HTR-8/SVneo (cell line): ENCODE measurements at places on chromosomes 1 and 21.

DNA sequence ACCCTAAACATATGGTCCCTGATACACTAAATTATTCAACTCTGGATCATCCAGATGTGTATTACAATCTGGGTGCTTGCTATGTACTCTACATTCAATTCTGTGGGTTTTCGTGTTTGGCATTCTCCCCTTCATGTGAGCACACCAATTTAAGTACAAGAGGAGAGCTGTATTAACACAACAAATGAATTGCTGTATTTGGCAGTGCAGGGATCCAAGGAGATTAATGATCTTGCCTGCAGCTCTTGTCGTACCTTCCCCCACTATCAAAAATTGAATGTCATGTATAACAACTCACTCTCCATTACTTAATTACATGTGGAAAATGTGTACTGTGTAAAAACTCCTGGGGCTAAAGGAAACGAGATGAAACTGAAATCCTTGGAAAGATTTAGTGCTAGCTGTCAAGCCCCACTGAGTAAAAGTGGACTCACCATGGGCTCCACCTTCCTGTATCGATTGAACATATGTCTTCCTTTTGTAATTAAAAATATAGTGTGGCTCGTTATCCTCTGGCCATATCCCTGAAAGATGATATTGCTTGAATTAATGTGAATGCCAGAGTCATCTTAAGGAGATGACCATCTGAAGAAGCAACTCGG is 172.2 kb upstream of the L1TD1 start:
- DNase-seq = no peak

- DNase-seq = no peak
These were observed 840.0 kb upstream of the B3GALT2 start for GRCh38 chr1:194026422-194026821.

DNA sequence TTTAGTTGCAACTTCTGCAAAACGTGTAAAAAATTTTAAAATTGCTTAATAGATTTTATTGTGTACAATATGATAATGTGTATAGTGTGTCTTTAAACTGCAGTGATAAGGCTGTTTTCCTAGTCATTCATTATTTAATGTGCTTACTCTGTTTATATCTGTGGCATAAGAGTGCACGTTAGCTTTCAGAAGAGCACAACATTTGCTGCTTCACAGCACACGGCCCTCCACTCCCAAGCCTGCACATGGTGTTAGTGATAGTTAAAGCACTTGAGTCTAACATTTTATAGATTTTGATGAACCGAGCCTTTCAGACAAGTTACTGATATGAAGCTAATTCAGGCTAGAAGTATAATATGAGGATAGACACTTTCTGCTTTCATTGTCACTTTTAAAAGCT is 120.6 kb downstream of the ADGRL2 start:
- DNase-seq = no peak

DNA sequence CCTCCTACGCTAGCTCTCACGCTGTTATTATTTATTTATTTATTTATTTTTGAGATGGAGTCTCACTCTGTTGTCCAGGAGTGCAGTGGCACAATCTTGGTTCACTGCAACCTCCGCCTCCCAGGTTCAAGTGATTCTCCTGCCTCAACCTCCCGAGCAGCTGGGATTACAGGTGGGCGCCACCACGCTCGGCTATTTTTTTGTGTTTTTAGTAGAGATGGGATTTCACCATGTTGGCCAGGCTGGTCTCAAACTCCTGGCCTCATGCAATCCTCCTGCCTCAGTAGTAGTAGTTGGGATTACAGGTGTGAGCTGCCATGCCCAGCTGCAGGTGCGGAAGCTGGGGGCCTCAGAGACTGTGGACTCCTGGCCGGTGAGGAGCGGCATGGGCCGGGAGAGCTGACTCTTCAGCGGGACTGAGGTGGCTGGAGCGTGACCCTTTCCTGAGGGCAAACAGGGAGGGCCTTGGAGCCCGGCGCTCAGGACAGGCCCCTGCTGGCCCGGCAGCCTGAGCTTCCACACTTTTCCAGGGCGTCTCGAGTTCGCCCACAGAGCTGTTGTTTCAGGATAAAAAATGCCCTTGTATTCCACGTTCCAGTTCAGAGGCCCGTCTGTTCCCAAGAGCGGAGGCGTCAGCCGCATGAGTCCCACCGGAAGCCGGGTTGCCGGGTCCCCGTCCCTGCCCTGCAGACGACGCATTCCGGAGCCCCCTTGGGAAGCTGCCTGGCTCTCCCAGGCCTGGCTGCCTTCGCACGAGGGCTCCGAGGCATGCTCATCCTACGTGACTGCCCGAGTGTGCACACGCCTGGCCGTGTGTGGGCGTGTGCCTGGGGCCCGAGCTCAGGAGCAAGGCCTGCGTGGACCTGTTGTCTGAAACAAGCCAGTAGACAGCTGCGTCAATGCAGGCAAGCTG is 126.2 kb downstream of the SIK1 start:
- no peak for DNase-seq

GRCh38 chr1:78843111-78843510 is 163.4 kb downstream of the ADGRL4 start:
- DNase-seq = no peak

DNA sequence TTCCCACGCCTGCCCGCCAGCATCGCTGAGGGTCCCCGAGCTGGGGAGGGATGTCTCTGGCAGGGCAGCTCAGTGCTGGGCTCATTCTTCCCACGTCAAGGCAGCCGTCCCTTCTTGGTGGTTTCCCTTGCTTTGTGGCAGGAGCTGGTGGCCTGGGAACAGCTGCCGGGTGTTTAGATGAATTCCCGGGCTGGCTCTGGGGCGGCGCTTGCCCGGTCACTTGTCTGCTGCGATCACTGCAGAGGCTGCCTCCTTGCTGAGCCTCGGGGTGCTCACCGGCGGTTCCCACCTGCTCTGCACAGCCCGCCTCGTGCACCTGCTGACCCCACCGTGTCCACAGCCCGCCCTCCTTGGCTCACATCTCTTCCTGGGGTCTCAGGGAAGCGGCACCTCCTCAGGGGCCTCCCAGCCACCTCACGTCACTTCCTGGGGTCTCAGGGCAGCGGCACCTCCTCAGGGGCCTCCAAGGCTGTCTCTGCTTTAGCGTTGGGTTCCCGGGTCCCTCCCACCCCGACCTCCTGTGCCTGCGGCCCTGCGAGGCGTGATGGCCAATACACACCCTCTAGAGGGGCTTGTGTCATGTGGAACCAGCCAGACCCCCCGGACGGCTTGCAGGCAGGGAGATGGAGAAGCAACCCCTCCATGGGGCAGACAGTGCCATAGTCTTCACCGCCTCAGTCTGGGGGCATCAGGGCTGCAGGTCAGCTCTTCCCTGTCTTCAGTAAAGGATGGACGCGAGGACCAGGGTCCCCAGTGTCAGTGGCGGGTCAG is 13.5 kb downstream of the COL18A1 start:
- DNase-seq = no peak

DNA sequence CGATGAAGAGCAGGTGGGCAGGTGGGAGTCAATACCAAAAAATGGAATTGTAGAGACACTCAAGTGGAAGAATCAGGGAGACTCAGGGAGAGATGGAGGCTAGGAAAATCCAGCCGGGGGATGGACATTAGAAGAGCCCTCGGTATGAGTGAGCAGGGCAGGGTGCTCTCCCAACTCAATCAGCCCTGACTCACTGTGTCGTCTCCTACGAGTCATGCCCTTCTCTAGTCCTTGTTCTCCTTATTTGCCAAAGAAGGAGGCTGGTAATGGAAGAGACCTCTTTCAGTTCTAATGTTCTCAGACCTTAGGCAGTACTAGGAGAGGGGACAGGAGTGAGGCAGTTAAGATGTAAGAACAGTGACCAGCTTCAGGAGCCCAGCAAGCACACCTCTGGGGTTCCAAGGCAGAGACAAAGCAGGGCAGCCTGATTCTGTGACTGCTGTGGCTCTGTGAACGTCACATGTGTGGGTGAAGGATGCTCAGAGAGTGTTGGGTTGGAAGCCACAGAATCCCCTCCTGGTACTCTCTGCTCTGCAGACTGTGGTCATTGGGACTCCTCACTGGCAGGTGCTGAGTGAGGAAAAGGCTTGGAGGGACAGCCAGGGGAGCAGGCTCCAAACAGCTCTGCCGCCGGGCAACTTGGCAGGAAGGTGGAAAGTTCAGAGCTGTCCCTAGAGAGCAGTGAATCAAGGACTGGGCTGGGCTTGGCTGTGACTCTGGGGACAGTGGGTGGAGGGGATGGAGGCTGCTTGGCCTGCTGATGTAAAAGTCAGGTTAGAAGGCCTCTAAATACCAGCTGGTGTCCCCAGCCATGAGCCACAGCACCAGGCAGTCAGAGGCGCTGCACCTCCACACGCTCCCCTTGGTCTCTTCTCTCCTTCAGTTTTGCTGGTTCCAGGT is 11.1 kb upstream of the GJA5 start:
- no peak for DNase-seq

DNA sequence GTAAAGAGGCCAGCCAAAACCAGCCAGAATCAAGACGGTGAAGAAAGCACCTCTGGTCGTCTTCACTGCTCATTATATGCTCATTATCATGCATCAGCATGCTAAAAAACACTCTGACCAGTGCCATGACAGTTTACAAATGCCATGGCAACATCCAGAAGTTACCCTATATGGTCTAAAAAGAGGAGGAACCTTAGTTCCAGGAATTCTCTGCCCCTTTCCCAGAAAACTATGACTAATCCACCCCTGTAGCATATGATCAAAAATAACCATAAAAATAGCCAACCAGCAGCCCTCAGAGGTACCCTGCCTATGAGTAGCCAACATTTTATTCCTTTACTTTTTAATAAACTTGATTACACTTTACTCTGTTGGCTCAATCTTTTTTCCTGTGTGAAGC is 34.2 kb upstream of the PBX1 start:
- no peak for DNase-seq

GRCh38 chr21:29312981-29313380 is 14.3 kb downstream of the BACH1 start:
- no peak for DNase-seq

GRCh38 chr21:34668803-34669148 is at the start of gene CLIC6:
Gene CLIC6, plus strand, starts transcription at chr21:34668994. Its CDS starts 395 bp downstream, at chr21:34669389.
- no peak for DNase-seq

GRCh38 chr1:98417820-98418219 is 243.7 kb upstream of the SNX7 start:
- no peak for DNase-seq

DNA sequence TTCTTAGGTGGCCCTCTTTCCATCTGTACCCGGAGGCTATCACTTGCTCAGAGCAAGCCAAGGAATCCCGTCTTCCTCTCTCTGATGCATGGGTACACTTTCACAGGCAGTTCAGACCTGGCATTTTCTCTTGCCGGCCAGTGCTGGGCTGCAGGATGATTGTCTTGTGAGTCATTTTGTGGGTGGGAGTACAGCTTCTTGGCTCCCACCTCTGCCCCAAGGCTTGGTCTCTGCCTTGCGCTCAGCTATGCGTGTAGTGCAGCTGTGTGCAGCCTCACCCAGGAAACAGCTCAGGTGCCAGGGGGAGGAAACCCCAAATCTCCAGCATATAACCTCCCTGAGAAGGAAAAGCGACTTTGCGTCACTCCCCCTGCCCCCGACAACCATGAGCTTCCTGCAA is 3.9 kb upstream of the AJAP1 start:
- peak; percentile 82 for DNase-seq

GRCh38 chr1:64711266-64711665 is 33.6 kb upstream of the RAVER2 start:
- DNase-seq = no peak

DNA sequence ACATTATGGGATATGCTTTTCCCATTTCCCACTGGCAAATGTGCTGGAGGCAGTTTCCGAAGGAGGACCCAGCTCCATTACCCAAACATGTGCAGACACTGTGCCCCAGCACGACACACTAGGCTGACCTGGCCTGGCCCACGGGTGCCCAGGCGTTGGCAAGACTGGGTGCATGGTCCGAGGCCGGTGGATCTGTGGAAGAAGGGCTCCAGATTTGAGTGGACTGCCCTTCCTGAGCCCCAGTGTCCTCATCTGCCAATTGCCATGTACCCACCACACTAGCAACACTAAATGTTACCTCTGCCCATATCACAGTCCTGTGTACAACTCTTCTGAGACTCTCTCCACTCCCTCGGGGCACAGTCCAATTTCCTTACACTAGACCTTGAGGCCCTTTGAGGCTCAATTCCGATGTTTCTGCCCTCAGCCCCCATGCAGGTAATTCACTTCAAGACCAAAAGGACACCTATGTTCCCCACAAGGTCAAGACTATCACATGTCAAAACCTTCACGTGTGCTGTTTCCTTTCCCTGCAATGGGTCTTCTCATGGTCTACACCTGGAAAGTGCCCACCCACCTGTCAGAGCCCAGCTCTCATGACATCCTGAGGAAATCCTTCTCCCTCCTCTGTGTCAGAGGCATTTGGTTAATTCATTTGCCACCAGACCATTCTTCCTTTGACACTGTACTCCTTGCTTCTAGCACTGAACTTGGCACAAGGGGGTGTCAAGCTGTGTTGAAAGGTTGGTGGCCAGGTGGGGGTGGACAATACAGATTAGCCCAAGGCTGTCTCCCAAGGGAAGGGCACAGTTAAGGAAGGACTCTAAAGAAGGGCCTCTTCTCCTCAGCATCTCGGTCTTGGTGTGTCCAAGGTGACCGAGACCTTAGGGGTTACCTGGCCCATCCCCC is 124.9 kb downstream of the DMRTB1 start:
- no peak for DNase-seq

- no peak for DNase-seq
These were observed 12.0 kb downstream of the ALDH9A1 start for GRCh38 chr1:165686121-165686970.

GRCh38 chr1:237913345-237913744 is 22.6 kb upstream of the ZP4 start:
- DNase-seq = no peak

GRCh38 chr1:53891678-53892077 is 2.1 kb upstream of the YIPF1 start:
- DNase-seq = no peak

GRCh38 chr21:22650226-22650625 is 1652.0 kb downstream of the NCAM2 start:
- DNase-seq = no peak

GRCh38 chr1:19390166-19390850 is 78.2 kb downstream of the SLC66A1 start:
- DNase-seq = no peak

- DNase-seq = no peak
These were observed 30.5 kb upstream of the B3GALT2 start for GRCh38 chr1:193216920-193217319.

GRCh38 chr1:225657462-225657989 is 4.6 kb upstream of the ENAH start:
- DNase-seq = peak; percentile 67

DNA sequence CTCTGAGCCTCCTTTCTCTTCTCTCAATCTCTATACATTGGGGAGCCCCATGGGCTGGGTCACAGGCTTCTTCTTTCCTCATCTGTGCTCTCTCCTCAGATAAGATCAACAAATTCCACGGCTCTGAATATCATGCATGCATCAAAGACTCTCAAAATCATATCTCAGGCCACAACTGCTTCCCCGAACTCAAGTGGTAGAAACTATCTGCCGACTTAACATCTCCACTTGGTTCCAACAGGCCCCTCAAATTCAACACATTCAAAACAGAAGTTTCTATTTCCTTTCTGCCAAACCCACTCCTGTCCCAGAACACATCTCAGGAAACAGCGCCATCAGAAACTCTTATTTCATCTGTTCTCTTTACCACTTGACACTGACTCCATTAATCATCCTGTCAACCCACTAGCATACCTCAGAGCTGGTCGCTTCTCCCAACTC is 16.7 kb downstream of the DDX59 start:
- DNase-seq = no peak
